ENCODE measurements at places on chromosomes 4 and X.
A peak's percentile ranks its signal among the peaks of the same experiment; 100 is the strongest.

- no peak for DNase-seq
These were observed 9.3 kb downstream of the ZNF185 start for GRCh38 chrX:152907084-152907651.

DNA sequence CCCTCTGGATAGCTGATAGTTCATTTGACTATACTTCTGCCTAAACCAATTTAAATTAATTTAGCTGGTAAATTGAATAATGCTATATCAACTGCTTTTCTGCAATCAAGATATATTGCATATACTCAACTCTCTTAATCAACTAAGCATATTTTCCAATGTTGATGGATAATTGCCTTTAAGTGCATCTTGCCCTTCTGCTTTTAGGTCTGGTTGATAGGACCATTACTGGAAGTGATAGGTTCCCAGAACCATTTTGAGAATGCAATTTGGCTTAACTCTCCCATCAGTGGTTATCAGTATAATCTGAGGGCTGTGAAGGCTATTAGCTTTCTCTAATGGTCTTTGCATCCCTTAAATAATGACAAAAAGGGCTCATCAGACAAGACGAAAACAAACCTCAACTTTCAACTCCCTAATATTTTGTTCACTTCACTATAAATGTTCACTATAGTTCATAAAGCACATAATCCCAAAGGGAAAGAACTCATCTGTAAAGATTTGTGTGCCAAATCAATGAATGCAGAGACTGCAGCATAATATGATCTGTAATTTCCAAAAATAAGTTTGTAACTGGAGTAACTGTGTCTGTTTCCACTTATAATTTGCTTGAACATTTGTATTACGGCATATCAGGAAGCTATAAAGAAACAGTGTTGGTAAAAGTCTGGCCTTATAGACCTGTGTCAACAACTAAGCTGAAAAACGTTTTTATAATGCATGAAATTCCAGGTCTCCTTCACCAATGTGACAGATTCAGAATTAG, 273.6 kb downstream of the FBXO8 start:
- no peak for DNase-seq

GRCh38 chr4:65645185-65645584, 25.1 kb downstream of the EPHA5 start:
- DNase-seq, result peak; percentile 85

- DNase-seq, result no peak
These were observed 108.1 kb upstream of the STOX2 start for GRCh38 chr4:183797011-183797444.

- DNase-seq, result no peak
These were observed 76.2 kb downstream of the LNX1 start for GRCh38 chr4:53515076-53515475.

DNA sequence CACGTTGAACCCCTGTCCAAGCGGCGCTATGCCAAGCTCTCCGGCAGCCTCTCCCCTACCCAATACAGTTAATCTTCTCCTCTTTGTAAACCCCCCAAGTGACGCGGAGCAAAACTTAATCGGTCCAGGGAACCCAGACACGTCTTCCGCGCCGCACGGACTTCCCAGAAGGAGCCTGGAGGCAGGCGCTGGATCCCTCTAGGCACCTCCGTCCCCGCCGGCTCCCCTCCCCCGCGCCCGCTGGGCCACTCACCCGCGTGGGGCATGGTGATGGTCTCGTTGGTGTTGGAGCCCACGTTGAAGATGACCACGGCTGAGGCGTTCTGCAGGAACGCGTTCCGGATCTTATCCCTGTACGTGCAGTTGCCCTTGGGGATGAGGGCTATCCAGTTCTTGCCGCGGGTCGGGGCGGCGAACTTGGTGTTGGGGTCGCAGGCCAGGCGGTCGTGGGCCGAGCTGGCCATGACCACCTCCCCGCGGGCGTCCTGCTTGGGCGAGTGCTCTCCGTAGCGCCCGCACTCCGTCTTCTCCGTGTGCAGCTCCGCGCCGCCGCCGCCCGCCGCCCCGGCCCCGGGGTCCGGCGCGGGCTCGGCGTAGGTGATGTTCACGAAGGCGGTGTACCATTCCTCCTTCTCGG, 1.1 kb downstream of the RNF150 start:
- no peak for DNase-seq

- no peak for DNase-seq
These were observed 753.6 kb downstream of the RPA4 start for GRCh38 chrX:97637289-97637688.

DNA sequence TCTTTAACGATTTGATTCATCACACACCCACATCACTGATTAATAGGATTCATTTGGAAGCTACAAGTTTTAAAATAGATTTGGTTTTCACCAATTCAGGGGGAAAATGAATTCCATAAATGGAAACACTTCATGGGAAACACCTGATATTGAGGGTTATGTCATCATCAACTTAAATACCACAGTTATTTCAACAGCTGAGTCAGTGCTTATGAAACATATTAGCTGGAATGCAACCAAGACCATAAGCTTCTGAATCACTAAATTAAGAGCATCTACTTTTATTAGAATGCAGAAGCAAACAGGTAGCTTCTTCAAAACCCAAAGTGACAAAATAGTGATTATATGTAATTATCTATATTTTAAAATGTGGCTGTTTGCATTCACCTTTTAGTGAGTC, 207.8 kb upstream of the DCAF8L1 start:
- no peak for DNase-seq

- DNase-seq, result no peak
These were observed 18.7 kb downstream of the SASH3 start for GRCh38 chrX:129798456-129798855.

- DNase-seq, result no peak
These were observed 33.1 kb downstream of the PCDH7 start for GRCh38 chr4:30753316-30753715.

GRCh38 chrX:20128670-20129069, 12.0 kb upstream of the MAP7D2 start:
- no peak for DNase-seq

DNA sequence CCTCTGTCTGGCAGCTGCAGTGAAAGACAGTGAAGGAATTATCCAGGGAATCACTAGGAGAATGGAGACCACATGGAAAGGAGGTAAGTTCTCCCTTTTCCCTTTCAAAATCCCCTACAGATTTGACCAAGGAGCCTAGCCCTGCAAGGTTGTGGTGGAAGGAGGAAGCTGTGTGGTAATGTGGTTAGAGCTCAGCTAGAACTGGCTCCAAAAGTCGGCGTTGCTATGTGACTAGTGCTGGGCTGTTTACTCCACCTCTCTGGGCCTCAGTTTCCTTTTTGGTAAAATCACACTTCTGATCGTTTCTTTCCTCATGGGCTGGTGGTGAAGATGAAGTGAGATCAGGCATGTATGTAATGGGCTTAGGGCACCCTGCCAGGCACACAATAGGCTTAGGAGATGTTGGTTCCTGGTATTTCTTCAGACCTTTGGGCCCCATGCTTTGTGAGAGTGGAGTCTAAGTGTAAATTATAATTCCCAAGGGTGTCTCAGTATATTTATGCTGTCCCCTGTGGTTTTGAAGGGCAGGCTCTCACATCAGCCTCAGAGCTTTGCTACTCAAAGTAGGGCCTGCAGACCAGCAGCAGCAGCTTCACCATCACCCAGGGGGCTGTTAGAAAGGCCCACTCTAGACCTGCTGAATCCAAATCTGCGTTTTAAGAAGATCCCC, 183.7 kb upstream of the BCOR start:
- no peak for DNase-seq

DNA sequence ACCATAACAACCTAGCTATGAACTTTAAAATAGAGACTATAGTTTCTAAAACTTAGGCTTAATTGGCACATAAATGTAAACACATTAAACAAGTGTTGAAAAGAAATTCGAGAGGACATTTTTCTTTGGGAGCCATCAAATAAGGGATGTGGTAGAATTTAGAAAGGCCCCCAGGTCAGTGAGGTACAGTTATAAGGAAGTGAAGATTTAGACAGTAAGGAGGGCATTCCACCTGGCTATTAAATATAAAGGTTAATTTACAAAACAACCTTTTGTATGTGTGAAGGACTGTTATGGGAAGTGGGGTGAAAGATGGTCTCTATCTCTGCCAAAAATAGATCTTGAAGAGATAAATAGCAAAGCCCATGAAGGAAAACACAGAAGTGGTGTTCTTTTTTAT, 83.9 kb downstream of the AFF1 start:
- DNase-seq, result no peak

- DNase-seq, result no peak
These were observed 39.8 kb downstream of the IRF2 start for GRCh38 chr4:184434501-184435066.

DNA sequence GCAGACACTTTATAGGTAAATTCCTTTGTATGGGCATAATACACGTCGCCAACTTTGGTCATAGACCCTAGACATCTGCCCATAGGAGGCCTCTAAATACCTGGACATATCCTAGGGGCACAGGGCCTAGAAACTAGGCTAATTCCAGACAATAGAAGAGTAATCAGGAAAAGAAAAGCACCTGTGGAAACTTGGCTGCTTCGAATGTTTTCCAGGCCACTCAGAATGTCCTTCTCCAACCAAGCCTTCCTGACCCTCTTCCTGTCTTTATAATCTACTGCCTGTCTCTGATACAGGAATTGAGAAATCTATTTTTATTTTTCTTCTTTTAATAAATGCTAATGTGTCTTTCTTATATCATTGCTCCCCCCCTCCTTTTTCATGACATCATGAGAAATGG, 493.1 kb downstream of the IL15 start:
- no peak for DNase-seq

DNA sequence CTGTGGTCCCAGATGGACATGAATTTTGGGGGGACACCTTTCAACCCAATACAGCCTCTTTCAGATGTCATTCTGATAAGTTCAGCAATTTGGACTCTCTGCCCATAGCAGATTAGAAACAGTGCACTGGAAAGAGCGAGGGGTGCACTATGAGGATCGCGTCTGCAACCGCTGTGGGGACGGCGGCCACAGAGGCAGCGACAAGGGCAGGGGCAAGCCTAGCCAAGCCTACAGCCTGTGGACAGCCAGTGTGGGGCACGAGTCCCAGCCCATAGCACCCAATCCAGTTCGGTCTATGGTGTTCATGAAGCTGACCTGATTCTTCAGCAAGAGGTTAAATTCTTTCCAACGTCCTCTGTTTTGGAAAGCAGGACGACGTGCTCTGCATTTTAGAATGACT, 9.7 kb upstream of the NSG1 start:
- DNase-seq, result no peak

DNA sequence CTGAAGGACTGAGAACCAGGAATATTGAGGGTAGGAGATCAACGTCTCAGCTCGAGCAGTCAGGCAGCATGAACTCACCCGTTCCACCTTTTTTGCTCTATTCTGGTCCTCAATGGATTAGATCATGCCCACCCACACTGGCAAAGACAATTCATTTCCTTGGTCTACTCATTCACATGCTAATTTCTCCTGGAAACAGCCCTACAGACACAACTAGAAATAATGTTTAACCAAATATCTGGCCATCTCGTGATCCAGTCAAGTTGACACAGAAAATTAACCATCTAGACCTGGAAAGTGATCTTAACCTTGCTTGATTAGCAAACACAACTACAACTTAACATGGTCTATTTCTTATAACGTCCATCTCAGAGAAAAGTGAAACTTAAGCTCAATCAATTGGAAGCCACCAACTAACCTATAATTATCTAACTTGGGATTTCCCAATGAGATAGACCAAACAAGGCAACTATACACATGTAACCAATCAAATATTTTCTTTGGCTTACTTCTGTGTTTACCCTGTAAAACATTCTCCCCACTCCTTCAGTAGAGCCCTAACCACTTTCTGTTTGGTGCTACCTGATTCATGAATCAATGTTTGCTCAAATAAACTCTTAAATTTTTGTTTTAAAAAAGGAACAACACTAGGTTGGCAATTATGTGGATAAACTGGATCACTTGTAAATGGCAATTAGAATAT, 69.7 kb upstream of the MAMLD1 start:
- DNase-seq, result no peak

- DNase-seq, result no peak
These were observed at the start of gene KLHL5 for GRCh38 chr4:39062094-39062769. Gene KLHL5 (plus strand): TSS chr4:39062232. CDS start chr4:39062653, 421 bp downstream.

DNA sequence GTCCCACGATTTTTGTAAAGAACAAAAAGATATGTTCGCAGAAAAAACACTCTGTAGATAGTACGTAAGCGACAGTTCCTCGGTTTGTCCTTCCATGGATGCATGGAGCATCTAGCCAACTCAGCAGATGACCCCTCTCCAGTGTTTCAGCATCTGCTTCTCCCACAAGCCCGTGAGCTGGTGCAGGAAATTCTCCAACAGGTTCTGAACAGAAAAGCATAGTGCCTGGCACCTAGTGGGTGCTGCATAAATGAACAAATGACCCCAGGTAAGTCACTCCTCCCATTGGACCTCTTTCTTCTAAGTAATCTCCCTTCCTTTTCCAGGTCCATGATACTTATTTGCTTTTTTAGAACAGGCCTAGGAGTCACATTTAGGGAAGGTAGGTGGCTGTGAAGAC, 966 bp upstream of the KIAA0232 start:
- no peak for DNase-seq

DNA sequence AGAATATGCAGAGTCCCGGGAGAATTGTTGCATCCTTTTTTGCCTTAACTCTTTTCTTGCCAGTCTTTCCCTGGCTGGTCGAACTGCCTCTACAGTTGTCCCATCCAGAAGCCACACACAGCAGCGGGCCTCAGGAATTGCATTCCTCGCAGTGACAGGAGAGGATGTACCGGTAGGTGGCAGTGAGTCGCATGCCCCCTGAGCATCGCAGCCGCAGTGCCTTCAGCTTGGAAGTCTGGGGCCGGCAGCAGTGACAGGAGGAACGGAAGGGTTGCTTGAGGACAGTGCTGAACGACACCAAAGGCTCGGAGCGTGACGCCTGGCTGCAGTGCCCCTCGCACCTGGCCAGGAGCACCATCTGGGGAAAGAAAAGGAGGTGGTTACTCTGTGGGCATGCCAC, 23.5 kb downstream of the NDP start:
- DNase-seq, result no peak

GRCh38 chr4:10109995-10110670, 6.5 kb downstream of the WDR1 start:
- DNase-seq, result no peak

DNA sequence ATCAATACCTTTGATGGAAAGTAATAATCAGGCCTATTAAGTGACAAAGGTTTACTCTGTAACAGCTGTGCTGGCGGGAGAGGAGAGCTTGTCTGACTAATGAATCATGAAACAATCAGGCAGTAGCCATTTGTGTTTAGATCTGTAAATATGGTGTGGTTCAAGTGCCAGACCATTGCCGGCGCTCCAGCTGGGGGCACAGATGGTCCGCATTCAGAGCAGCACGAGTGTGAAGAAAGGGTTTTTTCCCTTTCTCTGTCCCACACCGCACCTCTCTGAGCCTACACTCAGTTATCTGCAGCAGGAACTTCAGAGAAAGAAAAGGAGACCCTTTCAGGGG, 111.3 kb upstream of the PAQR3 start:
- no peak for DNase-seq

DNA sequence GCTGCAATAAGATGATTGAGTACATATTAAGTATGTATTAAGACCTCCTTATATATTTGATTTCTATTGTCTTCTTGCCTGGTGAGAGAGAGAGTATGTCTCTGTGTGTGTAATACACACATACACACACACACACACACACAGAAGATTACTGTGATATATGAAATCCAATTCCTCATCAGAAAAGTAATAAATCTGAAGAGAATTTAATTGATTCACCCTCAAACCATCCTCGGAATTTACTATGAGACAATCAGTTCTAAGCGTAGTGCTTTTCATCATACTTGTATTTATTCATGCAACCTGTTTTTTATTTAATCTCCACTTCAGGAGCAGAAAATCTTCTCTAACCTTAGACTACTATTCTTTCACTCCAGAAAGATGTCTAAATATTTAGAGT, 62.3 kb upstream of the TLL1 start:
- DNase-seq, result peak; percentile 20

- no peak for DNase-seq
These were observed 202.5 kb downstream of the PALLD start for GRCh38 chr4:168699224-168699878.

- DNase-seq, result no peak
These were observed 1.7 kb downstream of the FGD1 start for GRCh38 chrX:54494166-54494988.

All from HS-27A (cell line).